ENCODE measurements at places on chromosomes 6 and 20.

DNA sequence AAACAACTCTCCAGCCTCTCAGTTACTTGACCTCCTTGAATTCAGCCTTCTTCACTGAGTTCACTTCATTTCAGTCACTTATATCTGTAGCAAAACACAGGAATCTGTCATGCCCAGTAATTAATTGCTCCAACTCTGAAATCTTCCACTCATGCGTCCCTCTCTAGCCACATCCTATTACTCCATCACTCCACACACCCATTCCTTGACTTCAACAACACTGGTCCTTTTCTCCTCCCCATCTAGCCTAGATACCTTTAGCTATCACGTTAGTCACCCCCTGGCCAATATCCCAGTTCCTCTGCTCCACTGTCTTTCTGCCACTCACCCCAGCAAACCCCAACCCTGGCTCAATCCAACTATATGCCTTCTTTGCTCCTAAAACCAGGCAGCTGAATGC, 7.7 kb downstream of the ZHX3 start:
- no peak for DNase-seq

DNA sequence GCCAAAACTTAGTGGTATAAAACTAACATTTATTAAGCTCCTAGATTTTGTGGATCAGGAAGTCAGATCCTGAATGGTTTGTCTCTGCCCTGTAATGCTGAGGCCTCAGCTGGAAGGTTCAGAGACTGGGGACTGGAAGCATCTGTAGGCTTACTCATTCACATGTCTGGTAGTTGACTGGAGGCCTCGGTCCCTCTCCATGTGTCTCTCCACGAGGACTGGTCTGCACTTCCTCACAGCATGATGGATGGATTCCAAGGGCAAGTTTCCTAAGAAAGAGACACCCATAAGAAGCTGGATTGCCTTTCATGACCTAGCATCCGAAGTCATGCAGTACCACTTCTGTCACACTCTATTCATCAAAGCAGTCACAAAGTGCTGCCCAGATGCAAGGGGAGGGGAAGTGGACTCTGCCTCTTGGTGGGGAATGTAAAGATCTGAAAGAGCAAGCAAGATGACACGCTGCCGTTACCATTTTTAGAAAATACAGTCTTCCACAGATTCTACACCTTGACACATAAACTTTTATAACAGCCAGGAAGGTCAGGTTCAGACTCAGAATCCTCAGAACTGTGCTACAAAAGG, 17.2 kb upstream of the MDGA1 start:
- DNase-seq: no peak

- no peak for DNase-seq
These were observed 351.9 kb downstream of the FOXA2 start for GRCh38 chr20:22232473-22232872.

DNA sequence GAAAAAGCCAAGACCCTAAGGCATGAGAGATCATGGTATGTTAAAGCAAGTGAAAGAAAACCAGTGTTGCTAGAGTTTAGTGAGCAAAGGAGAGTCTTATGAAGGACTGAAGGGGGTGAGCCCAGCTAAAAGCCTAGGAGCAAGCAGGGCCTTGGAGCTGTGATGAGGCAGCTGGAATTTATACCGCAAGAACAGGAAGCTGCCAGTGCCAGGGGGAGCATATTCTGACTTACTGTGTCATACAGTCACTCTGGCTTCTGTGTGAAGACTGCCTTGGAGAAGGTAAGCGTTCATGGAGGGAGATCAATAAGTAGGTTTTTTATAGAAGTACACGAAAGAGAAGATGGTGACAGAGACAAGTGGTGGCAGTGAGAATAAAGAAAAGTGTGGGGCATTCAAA, 308.9 kb upstream of the THEMIS start:
- DNase-seq: no peak

DNA sequence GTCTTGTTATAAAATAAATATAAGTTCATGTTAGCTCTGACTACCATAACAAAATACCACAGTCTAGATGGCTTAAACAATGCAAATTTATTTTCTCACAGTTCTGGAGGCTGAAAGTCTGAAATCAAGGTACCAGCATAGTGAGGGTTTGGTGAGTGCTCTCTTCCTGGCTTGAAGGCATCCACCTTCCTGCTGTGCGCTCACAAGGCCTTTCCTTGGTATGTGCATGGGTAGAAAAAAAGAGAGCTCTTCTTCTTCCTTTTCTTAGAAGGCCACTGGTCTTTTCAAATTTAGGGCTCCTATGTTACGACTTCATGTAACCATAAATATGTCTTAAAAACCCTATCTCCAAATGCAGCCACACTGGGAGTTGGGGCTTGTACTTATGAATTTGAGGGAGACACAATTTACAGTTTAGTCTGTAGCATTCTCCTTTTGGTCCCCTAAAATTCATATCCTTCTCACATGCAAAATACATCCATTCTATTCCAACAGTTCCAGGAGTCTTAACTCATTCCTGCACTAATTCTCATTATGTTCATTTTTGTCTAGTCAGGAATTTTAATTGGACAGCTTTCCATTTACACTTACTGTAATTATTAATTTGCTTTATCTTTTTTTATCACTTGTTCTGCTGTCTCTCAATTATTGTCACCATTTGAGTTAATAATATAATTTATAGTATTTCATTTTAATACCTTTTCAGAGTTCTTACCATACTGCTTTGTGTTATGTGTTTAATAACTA, 381.9 kb upstream of the EPHA7 start:
- DNase-seq: no peak

DNA sequence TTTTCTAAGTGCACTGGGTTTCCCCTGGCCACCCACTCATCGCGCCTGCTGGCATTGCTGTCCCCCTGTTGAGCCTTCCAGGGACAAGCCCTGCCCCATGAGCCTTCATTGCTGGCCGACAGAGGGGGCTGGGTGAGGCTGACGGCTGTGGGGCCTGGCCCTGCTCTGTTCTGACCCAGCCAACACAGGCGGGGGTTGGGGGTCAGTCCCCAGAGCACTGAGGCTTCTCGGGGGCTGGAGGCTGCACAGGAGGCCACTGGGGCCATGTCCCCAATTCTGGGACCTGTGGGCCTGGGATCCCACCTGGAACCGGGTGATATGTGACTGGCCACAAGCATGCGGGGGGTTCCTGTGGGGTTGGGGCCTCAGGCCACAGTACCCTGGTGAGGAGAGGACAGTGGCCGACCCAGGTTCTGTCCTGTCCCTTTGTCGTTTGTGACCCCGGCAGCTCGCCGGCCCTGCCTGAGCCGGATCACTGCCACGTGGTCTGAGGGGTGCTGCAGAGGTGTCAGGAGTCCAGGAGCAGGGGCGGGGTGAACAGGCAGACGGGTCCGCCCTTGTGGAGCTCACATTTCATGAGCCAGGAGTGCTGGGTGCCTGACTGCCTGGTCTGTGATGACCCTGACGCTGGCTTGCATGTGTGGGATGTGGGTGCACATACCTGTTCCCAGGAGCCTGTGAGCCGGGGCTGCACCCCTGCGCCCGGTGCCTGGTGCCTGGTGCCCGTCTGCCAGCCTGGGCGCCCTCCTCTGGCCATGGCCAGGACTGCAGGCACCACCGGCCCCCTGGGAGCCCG, 2.1 kb upstream of the COL20A1 start:
- DNase-seq: peak; percentile 74

DNA sequence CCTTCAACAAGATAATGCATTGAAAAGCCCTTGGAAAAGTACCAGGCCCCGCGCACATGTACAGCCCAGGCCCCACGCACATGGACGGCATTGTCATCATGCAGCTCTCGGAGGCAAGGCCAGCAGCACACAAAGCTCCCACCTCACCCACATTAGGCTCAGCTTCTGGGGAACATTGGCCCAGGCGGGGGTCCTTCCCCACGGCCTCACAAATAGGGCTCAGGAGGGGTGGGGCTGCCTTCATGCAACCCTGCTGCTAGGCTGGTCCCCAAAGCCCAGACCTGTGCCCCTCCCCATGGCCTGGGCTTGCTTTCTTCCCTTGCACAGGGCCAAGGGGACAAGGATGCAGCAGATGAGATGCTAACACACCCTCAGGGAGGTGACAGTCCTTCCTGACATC, 26.7 kb downstream of the NPEPL1 start:
- DNase-seq: no peak

- no peak for DNase-seq
These were observed 672.8 kb downstream of the KIF16B start for GRCh38 chr20:15900443-15900842.

GRCh38 chr6:40832691-40833090, 206.3 kb downstream of the UNC5CL start:
- DNase-seq: no peak
